SW 1271 (cell line): ENCODE measurements at places on chromosomes 16 and 17.

DNA sequence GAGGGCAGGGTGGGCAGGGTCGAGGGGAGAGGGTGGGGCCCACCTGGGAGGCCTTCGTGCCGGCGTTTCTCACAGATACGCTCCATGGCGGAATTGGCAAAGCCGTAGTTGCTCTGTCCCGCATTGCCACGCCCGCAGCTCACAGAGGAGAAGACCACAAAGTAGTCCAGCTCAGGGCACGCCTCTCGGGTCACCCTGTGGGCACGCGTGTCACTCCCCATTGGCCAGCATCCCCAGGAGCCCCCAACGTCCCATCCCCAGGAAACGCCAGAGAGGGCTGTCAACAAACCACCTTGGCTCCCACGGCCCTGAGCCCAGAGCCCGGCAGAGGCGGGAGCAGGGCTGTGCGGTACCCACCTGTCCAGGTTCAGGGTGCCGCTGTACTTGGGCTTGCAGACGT lies 16.1 kb downstream of the FASN start:
- DNase-seq: no peak

GRCh38 chr17:260944-261343 lies 79.5 kb upstream of the DOC2B start:
- no peak for DNase-seq

DNA sequence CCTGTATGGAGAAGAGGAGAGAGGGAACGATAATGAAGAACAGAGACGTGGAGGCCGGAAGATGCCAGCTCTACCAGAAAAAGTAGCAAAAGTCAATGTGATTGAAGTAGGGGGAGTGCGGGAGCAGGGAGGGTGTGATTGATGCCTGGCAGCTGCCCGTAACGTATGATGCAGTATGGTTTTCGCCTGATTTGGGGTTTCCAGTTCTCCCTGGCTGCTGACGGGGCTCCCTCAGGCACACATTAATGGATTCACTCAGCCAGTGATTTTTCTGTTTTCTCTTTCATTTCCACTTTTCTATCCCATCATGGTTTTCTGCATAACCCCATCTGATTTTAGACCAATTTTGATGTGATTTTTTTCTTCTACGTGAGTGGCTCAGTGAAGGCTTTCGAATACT lies 62.1 kb downstream of the PRKCA start:
- no peak for DNase-seq

DNA sequence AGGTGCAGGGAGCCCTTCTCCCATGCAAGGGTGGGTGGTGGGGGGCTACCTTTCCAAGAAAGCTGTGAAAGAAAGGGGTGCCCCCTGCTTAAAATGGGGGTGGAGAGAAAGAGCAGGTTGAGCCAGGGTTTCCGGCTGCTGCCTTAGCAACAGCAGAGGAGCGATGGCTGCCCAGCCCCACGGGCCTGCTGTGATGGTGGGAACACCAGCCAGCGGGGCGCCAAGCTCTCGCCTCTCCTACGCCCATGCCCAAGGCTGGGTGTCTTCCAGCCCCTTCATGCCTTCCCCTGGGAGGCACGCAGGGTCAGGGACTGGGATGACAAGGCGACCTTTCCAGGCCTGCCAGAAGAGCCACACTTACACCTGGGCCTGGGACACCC lies 3.0 kb downstream of the FMNL1 start:
- no peak for DNase-seq
